COLO829 (cell line): ENCODE measurements at places on chromosomes 7 and 10.

DNA sequence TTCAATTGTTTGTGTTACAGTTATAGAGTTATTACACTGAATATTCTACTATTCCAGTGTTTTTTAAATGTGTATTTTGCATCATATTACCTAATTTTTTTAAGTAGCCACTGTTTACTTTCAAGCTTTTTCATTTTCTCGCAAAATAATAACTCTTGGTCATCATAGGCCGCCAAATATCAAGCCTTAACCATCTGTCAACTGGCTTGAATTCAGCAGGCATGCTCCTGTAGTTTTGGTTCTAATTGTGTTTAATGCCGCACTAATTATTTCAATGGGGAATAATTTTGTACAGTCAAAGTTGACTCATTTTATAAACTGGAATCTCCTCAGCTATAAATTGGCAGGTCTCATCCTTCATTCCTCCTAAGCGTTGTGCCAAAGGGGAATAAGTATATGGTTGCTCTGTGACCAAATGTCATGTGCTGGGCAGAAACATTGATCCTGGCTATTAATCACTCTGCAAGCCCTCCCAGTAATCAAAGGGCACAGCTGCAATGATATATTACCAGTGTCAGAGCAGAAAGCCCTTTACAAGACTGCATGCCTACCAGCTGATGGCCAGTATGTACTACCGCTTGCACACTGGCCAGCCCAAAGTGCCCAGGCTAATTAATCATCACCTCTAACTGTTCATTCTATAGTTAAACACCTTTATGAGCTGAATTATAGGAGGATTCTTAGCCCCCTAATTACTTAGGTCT is 74.8 kb downstream of the SKAP2 start:
- no peak for DNase-seq

GRCh38 chr7:131042269-131043160 is 285.2 kb upstream of the MKLN1 start:
- no peak for DNase-seq

DNA sequence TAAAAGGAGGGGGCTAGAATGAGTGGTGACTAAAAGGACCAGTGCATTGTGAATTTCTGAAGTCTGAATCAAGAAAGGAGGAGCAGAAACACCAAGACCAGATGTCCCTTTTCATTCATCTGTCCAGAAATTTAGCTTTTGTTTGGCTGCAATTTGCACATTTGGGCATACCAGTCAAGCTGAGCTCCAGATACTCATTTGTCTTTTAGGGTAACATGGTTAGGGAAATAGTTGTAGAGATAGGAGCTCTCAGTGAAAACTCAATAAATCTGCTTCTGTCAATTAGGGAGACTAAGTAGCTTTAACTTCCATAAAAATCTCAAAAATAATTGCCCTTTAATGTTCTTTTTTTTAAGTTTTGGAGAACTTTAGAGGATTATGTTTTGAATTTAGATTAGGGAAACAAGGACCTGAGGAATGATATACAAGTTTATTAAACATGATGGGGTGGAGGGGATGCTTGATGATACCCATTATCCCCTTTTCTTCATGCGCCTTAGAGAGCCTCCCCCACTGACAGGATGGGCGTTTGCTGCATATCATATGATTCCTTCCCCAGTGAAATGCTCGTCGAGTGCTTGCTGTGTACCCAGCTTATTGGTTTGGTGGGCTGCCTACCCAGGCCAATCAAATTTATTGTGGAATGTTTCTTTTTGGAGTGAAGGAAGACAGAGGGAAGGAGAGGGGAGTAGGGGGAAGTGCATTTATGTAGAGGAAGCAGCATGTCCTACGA is 50.7 kb upstream of the RPA3 start:
- no peak for DNase-seq

GRCh38 chr7:116329686-116330503 is 119.6 kb downstream of the TES start:
- no peak for DNase-seq
